Smooth muscle cell of the pulmonary artery (primary cell): ENCODE measurements at places on chromosomes 16 and 17. TPM values are rescaled to one million over a fixed set of nuclear protein-coding genes. Genes with fewer than 3 reads are reported as not detected.

The ELP5 gene
- total RNA-seq, result 23.6 and 23.8 TPM in 2 replicates

The C16orf92 gene
- not detected in 2 replicates for total RNA-seq

The DCTN5 gene
- total RNA-seq, result 52.8 and 54.6 TPM in 2 replicates

The MARCHF10 gene
- total RNA-seq, result under 0.01 and 0.03 TPM in 2 replicates

The CCL1 gene
- total RNA-seq, result not detected in 2 replicates
